Kidney (tissue), 22 donors: ENCODE measurements at places on chromosomes 3 and 15. TPM values are rescaled to one million over a fixed set of nuclear protein-coding genes. Genes with fewer than 3 reads are reported as not detected.

Gene FBXL2
- 10.8 TPM for polyA plus RNA-seq

Gene LDHAL6B
- not detected for polyA plus RNA-seq

DNA sequence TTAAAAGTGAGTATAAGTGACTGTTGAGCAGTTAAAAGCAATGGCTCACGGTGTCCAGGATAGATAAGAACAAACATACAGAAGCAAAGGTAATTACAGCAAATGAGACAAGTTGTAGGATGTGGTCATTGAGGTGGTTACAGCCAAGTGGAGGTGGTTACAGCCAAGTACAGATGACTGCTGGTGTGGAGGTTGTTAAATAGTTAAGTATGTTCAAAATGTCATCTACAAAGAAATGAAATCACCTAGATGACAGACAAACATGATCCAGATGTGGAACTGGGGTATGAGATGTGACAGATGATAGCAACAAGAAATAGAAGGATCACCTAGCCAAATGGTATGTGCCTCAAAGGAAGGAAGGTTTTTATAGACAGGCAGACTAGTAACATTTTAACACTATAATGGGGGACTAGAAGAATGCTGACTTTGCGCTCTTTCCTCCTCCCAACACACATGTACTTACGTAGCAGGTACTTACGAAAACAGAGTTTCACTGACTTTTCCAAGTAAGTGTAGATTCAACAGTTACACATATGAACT lies 6.8 kb upstream of the ANKRD28 start:
- no peak for DNase-seq

GRCh38 chr3:125140011-125140817 lies 72.3 kb downstream of the SLC12A8 start:
- DNase-seq, result no peak

DNA sequence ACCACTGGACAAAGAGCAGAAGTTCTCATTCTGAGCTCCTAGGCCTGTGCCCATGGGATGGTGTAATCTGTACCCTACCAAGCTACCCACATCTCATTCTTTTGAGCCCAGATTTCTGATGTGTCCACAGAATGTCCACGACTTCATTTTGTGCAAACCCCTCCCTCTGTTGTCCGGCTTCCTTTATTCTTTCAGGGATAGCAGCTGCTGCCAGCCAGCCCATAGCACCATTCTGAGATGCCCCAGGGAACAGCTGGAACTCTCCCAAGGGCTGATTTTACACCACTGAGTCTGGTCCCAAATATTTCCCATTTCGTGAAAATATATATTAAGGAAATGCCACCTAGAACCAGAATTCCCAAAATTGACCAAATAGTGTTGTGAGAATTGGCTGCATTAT lies 236.6 kb downstream of the SATB1 start:
- DNase-seq, result no peak

DNA sequence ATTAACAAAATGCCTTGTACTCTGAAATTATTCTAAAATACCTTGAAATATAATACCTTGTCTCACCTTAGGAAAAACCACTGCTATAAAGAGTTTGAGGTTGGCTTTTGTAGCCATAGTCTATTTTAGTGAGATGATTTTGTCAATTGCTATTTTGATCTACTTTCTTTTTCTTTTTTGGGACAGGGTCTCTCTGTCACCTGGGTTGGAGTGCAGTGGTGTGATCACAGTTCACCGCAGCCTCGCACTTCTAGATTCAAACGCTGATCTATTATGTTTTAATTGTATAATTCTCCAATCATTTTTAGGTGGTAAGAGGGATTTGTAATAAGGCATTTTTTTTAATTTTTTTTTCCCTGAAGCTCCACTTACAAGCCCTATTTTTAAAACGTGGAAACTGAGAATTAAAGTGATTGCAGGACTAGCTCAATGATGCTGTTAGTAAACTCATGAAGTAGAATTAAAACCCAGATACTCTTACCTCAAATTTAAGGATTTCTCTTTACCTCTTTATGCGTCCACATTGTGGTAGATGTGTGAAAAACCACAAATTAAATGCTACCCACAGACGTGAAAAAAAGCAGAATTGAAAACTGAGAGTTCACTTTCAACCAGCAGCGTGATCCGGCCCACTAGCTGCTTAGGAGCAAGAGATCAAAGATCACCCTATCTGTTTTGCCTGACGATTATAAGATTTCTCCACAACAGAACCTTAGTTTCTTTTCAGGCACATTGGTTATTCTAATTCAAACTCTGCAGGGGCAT lies 384.2 kb downstream of the CGGBP1 start:
- no peak for DNase-seq

DNA sequence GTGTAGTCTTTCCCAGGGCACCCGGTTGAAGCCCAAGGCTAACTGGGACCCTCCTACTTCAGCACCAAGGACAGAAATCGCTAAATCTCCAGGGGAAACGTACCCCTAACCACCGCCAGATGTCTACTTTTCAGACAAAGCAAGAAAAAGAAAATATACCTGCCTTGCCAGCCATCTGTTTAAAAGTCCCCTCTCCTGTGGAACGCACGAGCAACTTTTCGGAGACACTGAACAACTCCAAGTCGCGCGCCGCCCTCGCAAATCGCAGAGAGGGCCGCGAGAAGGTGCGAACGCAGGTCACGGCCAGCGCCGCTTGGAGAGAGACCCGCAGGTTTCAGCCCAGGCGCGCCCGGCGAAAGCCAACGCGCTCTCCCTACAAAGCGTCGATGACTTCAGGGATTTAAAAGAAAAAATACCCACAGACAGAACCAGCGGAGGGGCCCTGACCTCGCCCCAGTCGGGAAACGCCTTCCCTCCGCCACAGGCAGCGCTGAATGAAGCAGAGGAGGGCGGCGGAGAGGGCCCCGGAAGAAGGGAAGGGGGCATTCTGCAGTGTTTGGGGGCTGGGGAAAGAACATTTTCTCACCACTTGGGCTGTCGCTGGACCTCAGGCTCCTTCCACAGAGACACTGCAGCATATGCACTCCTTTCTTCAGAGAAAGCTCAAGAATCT lies 213.1 kb downstream of the FGF12 start:
- peak; percentile 70 for DNase-seq
